AG08395 (cell line): ENCODE measurements at places on chromosomes 12 and 14.
A peak's percentile ranks its signal among the peaks of the same experiment; 100 is the strongest.

DNA sequence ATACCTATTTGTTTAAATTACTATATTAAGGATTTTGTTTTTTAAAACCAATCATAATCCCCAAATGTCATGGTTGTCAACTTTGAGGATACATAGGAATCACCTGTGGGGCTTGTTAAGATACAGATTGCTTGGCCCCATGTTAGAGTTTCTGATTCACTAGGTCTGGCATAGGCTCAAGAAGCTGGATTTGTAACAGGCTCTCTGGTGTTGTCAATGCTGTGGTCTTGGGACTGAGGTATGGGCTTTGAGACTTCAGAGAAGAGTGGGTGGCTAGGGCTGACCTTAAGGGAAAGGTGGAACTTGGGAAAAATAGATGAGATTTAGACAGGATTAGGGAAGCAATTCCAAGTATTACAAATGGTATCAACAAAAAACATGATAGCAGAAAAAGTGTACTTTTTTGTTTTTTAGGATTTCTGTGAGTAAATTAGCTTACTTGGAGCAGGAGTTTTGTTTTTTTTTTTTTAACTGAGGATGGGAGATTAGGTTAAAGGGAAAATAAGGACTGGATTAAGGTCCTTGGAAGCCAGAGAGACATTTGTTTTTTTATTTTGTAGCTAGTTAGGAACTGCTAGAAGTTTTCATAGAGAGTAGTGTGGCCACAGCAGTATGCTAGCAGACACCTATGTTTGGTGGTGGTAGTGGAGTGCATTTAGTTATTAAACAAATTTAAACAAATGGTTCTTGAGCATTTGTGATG is 88.6 kb downstream of the RAD51B start:
- DNase-seq = no peak

DNA sequence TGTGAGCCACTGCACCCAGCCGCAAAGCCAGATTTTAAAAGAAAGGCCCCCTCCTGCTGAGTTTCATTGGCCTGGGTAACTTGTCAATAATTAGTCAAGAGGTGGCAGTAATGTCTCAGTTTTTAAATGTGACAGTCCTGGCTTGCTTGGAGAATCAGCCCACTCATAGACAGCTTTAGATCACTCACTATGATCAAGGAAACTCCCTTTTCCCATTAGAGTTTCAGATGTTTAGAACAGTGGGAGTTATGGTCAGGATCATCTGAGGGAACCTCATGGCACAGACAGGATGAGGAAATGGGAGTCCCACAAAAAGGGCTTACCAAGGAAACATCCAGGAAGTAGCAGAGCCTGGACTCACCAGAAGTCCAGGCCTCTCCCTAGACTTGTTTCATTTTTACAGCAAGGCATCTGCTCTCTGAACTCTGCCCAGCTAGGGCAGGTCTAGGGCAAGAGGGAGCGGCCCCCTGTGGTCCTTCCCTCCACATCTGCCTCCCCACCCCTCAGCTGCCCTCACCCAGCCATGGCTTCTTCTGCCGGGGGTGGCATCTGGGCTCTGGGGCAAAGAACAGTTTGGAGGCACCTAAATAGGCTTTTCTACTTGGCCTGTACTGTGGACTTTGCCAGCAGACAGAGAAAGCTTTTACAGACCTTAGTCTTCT is 11.2 kb downstream of the BCL2L14 start:
- DNase-seq = peak; percentile 74

DNA sequence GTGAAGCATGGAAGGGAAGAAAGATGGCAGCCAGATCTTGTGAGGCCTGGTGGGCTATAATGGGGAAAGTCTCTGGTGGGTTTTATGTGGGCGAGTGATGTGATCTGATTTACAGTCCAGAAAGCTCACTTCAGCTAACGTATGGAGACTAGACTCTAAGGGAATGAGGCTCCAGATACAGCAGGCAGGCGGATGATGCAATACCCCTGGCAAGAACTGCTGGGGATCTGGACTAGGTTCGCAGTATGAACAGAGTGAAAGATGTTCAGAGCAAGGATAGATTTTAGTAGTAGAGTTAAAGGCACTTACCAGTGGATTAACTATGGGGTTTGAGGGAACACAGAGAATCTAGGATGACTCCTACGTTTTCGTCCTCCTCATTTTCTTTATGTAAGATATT is 253.1 kb downstream of the ANO2 start:
- no peak for DNase-seq

- no peak for DNase-seq
These were observed 57.6 kb downstream of the ST8SIA1 start for GRCh38 chr12:22276867-22277266.

GRCh38 chr12:57469296-57470164 is 9.9 kb downstream of the GLI1 start:
- DNase-seq = no peak

GRCh38 chr12:91203610-91204009 is 21.0 kb upstream of the DCN start:
- no peak for DNase-seq

DNA sequence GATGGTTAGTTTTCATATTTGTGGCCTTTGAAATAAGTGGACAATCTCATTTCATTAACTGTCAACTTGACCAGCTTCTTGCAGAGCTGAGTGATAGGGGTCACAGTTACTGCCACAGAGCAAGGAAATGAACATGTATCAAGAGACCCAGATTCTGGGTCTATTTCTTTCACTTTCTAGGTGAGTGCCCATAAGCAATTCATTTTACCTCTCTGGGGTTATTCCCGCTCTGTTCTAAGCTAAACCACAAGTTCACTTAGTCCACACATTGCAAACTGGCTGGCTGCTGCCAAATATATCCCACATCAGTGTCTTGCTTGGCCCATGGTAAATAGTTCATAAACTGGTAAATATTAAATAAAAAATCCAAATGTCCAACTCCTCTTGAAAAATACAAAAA is 29.9 kb downstream of the GPHB5 start:
- DNase-seq = no peak

GRCh38 chr12:28795311-28795710 is 353.8 kb upstream of the FAR2 start:
- no peak for DNase-seq

DNA sequence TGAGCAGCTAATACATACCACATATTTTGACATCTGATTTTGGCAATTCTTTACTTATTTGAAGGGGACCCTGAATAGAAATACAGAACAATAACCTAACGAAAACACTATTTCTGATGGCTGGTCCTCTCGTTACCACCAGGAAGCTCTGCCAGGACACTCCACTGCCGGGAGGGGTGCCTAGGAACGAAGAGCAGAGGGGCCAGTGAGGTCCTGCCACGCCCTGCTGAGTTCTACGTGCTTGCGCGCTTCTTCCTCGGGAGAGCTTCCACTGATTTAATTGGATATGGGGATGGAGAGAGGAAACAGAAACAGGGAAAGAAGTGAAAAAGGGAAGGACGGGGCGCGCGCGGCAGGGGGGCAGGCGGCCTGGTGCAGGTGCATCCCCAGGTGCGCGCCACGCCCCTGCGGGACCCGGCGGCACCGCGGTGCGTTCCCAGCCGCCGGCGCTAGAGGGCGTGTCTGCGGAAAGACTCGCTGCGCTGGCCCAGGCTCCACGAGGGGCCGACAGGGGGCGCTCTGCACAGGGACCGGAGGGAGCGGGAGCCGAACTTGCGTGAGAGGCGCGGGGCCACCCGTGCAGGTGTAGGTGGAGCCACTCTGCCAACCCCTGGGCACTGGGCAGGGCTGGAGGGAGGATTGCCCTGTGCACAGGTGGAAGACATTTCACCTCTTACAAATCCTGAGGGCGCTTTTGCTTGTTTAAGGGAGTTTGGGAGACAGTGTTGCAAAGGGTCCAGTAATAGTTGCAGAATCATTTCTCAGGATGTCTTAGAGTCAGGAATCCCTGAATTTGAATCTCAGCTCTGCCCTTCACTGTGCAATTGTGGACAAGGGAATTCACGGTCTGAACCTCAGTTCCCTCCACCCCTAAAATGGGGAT is 986.3 kb upstream of the TMEM132C start:
- no peak for DNase-seq

GRCh38 chr12:125104982-125105381 is 39.7 kb downstream of the AACS start:
- no peak for DNase-seq

- DNase-seq = peak; percentile 78
These were observed 263.1 kb upstream of the CRY1 start for GRCh38 chr12:107356266-107356936.

DNA sequence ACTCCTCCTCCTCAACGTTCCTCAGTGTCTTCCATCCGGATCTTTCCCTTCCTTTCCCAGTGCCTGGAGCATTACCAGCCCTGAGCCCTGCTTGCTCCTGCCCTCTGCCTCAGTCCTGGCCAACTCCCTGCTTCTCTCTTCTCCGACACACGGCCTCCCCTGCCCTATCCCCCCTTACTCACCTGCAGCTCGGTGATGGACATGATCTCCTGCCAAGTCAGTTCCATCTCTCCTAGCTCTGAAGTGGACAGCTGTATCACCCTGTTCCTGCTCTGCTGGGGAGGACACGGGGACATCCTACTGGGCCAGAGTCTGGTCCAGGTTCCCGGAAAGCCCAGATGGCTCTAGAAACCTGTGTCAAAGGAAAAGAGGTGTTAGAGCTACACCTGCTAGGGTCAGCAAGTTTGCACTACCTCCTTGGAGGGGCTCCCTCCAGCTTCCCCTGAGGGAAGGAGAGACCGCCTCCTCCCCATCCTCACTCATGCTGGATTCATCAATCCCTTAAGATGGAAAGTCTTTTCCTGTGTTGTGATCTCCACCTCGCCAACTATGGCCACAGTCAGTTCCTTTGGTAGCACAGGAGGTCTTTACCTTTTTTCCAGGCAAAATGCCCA is 5.8 kb downstream of the NFE2 start:
- DNase-seq = no peak

DNA sequence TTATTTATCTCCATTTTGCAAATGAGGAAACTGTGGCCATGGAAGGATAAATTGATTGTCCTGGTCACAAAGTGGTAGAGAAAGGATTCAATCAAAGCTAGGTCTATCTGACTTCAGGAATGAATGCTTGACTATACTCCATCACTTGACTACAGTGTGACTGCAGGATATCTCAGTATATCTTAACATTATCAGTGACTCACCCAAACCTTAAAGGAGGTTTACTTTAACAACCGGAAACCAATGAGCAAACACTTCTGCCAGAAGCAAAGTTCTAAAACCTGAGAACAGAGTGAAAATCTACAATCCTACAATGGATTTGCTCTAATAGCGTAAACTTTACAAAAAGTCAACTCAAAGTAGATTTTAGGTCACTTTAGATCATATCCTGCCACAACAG is 277.0 kb downstream of the CEP128 start:
- no peak for DNase-seq

- no peak for DNase-seq
These were observed 17.1 kb upstream of the YBX3 start for GRCh38 chr12:10740182-10740581.
